ENCODE measurements at places on chromosomes 7 and 10.

DNA sequence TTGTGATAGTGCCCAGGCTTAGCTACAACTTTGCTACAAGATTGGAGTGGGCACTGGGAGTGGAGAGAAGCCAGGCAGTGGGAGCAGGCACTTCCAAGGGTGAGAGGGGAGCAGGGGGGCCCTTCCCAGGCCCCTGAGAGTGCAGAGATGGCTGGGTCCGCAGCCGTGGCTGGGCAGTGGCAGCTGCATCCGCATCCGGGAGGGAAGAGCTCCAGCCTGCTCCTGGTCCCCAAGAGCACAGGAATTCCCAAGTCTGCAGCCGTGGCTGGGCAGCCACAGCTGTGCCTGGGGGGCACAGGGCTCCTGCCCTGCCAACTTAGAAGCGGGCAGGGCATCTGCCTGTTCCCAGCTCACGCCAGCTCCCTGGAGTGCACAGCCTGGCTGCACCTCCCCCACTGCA lies 124.1 kb upstream of the POM121L12 start:
- DNase-seq = no peak

DNA sequence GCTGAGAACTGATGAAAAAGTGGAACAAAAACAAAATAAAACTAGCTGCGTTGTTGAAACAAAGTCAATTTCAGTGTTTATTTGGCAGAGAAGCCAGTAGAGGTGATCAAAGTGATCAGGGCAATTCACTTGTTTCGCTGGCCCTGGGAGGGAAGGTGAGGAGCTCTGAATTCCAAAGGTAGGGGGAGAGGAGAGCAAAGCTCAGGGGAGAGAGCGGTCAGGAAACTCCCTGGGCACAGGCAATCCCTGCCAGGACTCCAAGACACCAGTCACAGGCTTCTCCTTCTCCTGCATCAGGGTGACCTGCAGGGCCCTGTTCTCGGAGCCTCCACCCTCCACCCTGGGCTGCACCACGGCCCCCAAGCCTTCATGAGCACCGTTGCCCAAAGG lies 6.8 kb upstream of the KIAA1217 start:
- no peak for DNase-seq

GRCh38 chr7:130649004-130649790 lies 19.4 kb downstream of the COPG2 start:
- peak; percentile 72 for DNase-seq

DNA sequence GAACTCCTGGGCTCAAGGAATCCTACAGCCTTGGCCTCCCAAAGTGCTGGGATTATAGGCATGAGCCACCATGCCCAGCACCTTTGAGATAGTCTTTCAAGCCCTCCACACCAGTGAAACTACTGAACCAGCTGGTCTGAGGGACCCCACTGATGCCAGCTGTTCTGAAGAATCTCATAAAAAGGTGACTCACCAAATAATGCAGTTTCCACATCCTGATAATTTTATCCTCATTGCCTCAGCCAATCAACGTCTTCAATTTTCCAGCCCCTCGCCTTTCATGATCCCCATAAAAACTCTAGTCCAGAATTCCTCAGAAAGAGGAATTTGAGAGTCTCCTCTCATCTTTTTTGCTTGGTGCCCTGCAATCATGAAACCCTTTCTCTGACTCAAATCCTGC lies 1691.6 kb upstream of the LRRTM3 start:
- no peak for DNase-seq

- no peak for DNase-seq
Observed at GRCh38 chr10:1368842-1369171, 312.6 kb downstream of the WDR37 start.

GRCh38 chr7:828793-829561 lies 3.3 kb upstream of the SUN1 start:
- no peak for DNase-seq

GRCh38 chr7:101860316-101861217 lies 43.1 kb downstream of the CUX1 start:
- DNase-seq = no peak

DNA sequence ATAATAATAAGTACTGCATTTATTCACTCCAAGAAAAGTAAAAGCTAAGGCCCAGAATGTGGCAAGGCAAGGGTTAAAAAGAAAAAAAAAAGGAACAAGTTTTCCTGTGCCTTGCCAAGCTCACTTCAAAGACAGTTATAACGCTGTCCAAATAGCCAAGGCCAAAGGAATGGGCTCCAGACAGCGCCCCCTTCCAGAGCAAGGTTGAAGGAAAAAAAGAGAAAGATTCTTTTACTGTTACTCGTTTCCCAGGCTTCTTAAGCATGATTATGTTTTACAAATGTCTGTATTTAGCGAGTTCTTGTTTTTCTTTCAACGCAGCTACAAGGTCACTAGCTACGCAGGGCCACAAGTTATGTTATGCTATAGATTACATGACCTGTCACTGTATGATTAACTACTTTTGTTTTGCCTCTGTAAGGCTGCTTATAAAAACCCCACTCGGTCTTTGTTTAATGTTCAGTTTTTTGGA lies 9.1 kb upstream of the EIF4H start:
- no peak for DNase-seq

DNA sequence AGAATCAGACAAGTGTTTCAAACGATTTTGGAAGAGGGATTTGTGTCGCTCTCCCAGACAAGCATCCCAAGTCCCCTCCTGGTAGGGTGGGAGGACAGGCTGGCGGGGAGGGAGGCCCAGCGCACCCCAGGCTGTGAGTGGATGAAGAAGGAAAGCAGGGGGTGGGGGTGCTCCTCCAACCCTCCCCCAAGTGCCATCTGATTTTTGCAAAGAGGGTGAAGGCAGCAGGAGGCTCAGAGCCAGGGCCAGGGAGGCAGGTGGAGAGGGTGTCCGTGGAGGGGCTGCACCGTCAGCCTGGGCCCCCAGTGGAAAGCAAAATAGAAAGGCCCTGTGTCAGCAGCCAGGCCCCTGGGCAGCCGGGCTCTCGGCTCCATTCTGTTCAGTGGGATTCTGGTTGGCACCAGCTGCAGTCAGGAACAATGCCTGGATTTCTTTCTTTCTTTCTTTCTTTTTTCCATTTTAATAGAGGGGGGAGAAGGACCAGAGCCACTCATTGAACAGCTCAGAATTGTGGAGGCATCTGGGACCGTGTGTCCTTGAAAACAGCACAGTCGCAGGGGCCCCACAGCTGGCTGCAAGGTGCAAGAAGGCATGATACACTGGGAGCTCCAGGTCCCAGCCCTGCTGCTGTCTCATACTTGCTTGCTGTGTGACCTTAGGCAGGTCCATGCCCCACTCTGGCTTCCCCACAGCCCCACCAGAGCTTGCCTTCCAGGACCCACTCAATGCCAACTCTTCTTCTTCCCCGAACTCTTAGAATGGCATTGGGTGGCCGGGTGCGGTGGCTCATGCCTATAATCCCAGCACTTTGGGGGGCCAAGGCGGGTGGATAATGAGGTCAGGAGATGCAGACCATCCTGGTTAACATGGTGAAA lies 7.1 kb upstream of the ZMIZ1 start:
- DNase-seq = no peak

- DNase-seq = no peak
Observed at GRCh38 chr7:22969010-22969431, 44.9 kb downstream of the HYCC1 start.

DNA sequence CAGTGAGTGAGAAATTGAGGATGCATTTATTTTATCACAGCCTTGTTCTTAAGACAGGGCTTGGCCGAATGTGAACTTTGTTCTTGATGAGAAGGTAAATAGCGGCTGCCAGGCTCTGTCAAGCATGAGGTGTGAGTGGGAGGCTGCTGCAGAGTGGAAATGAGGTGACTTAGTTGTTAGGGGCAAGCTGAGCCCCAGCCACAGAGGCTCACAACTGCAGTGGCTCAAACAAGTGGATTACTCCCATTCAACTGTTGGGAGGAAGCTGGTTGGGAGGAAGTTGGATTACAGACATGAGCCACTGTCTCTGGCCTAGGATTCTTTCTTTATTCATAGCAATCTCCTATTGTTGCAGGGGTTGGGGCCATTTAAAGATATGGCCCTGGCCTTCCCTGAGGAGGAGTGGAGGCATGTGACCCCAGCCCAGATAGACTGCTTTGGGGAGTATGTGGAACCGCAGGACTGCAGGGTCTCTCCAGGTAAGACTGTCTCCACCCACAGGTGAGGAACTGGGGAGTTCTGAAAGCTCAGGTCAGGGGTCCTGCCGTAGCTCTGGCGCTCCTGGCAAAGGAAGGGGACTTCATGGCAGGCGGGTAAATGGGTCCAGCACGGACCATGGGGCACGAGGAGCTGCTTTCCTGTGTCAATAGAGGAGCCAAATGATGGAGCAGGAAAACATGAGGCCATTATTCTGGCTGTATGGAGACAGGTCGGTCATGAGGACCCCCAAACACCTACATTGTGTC lies 7.1 kb downstream of the ZSCAN25 start:
- no peak for DNase-seq

DNA sequence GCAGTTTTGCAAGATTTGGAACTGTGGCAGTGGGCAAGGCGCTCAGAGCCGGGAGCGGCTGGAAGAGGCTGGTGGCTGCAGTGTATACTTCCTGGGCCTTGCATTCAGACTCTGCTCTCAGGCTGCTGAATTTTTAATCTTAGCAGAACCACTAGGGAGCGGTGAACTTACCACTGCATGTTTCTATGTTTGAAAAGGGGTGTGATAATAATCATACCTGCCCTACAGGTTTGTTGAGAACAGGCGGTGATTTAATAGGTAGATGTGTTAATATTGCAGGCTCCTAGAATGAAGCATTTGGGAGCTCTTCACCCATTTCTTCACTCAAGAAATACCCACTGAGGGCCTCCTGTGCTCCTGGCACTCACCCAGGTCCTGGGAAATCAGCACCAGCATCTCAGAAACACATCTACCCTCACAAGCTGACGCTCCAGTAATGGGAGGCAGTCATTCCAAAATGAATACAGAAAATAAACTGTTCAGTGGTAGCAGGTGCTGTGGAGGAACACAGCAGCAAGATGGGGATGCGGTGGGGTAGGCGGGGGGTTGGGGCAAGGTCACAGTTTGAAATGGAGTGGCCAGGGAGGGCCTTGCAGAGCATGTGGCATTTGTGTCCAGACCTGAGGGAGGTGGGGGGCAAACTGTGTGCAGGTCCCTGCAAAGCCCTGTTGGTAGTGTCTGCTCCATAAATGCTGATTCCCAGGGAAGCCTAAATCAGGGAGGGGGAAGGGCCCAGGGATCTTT lies 41.0 kb downstream of the VWA2 start:
- no peak for DNase-seq

DNA sequence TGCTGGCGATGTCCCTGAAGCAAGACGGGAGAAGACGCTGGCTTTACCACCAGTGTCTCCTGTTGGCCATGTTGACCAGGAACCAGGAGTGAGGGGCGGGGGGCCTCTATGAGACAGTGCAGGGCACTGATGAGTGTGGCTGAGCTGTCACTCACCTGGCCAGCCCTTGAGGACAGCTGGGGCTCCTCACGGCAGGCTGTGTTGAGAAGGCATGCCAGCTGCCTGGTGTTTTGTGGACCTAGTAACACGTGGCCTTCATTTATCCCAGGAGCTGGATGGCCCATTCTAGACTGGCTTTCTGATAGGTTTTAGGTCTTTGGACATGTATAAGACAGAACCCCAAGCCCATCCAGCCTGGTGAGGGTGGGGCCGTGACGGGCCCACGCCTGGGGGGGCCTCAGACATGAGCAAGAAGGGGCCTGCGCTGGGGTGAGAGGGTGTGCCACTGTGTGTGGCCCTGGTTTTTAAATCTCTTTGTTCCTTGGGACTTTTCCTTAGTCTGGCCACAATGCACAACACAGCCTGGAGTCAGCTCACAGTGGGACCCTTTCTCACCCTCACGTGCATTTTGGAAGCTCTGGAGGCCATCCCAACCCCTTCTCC lies 10.5 kb downstream of the RHBDD2 start:
- DNase-seq = no peak

- DNase-seq = no peak
Observed at GRCh38 chr7:74516214-74516613, 62.5 kb downstream of the GTF2IRD1 start.

DNA sequence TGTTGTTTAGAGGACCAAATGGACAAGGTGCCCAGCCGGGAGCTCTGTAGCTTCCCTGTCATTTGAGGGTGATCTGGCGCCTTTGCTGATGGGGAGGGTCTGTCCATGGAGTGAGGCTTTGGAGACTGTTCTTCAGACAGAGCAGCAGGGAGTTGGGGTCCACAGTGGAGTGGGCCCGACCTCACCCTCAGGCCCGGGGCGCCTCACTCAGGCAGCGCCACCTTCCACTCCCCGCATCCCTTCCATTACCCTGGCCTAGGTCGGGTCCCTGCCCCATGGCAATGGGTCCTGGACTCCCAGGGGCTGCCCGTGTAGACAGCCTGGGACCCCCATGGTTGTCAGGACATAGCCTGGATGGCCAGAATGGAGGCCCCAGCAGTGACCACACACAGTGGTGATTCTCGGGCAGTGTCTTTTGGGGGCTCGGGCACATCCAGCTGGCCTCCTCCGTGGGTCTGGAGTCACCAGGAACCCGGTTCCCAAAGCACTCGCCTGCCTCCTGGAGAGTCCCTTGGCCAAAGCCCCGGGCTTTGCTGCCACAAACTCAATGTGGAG lies 38.5 kb downstream of the TCERG1L start:
- no peak for DNase-seq

DNA sequence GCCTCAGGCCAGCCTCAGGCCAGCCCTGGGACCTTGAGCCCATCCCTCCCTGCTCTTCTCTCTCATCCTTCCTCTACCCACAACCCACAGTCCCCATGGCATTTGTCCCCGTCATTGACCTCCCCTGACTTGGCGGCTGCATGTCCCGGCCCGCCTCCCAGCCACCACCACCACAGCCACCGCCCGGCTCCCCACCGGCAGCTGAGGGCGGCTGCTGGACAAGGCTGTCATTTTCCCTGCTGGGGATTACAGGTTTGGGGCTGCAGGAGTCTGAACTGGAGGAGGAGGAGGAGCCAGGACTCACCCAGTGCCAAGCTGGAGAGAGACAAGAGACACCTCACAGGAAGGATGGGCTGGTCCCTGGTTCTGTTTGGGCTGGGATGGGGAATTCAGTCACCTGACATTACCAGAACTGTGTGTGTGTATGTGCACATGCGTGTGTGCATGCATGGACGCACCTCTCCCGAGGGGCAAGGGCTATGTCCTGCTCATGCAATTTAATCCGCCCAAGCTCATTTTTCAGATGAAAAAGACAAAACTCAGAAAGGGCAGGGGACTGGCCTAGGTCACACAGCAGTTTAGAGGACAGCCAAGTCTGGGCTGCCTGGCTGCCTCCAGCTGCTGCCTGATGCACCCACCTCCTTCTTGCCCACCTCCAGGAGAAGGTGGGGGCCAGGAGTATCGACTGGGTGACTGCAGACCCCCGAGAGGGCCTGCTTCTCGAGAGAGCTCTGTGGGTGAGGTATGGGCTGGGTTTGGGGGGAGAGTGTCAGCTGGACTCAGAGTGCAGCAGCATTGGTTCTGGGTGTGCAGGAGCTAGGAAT lies 113.1 kb downstream of the ZMIZ1 start:
- DNase-seq = no peak

- no peak for DNase-seq
Observed at GRCh38 chr10:124721330-124722045, 22.7 kb downstream of the FAM53B start.

- DNase-seq = no peak
Observed at GRCh38 chr7:66348531-66348930, 143.4 kb downstream of the TPST1 start.

DNA sequence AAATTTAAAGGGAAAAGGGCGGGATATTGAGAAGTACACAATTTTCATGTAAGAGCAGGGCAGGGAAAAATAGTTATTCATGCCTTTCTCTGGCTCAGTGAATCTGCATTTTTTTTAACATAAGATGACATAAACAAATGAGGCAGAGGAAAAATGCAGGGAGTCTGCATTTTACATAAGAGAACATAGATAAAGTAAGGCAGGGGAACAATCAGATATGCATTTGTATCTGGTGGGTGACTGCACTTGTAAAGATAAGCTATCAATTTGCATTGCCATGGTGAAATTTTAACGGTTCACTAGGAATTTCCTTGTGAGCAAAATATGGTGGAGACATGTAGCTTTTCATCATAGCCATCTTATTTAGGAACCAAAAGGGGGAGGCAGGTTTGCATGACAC lies 33.5 kb downstream of the ALOX5 start:
- no peak for DNase-seq

Data from non-pigmented ciliary epithelial cell (primary cell).